ENCODE measurements at places on chromosomes 6 and 20.

GRCh38 chr6:149771925-149772324 lies 22.4 kb downstream of the PCMT1 start:
- no peak for DNase-seq

DNA sequence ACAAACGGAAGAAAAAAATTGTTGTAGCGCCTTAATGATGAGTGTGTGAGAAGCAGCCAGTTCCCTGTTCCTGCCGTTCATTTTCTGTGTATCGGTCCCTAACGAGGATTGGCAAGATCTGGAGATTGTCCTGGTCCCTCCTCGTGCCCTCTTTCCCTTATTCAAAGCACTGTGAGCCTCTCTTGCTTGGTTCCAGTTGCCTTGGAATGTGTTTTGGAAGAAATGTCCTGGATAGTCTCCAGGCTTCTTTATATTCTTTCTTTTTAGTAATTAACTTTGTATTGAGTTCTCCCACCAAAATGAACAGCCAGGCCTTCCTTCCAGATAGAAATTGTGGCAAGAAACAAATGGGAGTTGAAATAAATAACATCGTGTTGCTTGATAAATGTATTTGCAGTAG lies 348.3 kb downstream of the CDH26 start:
- DNase-seq, result no peak

- no peak for DNase-seq
Observed at GRCh38 chr6:57102976-57103375, 13.0 kb downstream of the ZNF451 start.

GRCh38 chr6:11975353-11975977 lies 36.6 kb upstream of the HIVEP1 start:
- DNase-seq, result no peak

DNA sequence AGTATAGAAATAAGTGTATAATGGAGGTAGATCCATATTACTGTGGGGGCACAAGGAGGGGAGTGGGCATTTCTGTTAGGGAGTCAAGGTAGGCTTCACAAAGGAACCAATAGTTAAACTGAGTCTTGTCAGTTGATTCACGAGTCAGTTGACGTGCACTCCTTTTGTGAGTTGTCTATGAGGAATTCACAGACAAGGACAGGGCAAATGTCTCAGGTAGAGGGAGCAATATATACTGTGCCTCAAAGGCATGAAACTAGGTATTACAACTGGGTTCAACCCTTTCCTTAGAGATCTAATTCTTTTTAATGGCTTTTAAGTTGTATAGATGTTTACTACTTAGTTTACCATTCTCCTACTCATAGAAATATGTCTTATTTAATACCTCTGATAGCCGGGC lies 11.0 kb downstream of the TMEM14C start:
- DNase-seq, result no peak

- no peak for DNase-seq
Observed at GRCh38 chr6:130872250-130873095, 45.3 kb downstream of the SMLR1 start.

GRCh38 chr6:20432692-20433091 lies 31.0 kb downstream of the E2F3 start:
- DNase-seq, result peak; percentile 41

DNA sequence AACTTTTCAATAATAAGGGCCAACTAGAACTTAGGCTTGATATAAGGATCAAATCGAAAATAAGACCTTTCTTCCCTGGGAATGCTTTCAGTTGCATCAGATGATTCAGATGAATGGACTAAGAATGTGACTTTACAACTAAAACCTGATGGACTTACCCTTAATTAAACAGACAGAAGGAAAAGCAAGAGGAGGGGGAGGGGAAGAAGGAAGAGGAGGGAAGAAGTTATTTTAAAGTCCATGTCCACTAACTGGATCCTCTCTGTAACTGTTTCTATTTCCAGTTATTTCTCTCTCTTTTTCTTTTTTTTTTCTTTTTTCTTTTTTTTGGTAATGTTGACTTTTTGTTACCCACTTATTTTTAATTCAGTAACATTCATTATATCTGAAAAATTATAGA lies 486.0 kb downstream of the MAFB start:
- DNase-seq, result no peak

DNA sequence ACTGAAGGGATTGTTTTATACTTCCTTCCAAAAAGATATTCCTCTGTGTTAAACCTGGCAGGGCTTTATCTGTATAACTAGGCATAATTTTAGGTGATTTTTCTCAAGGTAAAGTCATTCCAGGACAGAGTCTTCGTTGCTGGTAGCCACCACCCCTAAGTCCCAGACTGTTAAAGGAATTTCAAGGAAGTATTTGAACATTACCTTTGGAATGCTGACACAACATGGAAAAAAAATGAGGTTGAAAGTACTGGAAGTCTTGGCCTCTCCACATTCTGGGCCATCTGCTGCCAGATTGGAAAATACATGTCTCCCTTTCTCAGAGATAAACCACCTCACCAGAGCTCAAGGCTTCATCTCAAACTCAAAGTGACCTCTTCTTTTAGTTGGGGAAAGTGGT lies 27.0 kb upstream of the ETV7 start:
- no peak for DNase-seq

DNA sequence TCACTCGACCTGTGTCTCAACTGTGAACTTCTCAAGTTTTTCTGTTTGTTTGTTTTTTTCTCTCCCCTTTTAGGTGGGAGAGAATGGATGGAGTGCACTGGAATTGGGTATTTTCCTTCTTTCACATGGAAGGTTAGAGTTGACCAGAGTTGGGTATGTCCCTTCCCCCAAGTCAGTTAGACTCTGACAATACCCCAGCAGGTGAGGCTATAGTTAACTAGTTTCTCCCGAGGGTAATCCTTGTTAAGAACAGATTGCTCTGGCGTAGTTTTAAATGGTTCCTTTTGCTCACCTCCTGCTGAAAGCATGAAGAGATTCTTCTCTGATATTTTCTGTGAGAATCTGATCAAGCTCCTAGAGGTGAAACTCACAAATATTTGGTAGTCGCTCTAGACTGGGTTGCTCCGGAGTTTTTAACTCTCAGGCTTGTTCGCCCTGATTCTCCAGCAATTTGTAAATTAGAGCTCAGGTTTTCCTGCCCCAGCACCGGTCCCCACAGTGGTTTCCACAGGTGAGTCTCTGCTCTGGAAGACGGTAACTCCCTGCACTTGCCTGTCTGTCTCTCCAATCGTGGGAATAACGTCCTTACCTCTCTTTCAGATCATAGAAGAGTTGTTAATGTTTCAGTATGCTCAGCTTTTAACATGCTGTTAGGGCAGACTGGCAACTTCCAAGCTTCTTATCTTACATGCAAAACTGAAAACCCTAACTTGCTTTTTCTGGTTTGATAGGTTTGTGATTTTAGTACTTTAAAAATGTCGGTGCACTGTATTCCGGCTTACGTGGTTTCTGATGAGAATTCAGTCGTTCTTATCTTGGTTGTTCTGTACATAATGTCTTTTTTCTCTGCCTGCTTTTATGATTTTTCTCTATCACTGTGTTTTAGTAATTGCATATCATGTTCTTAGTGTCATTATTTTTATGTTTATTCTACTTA lies 111.2 kb upstream of the HIVEP1 start:
- DNase-seq, result no peak

DNA sequence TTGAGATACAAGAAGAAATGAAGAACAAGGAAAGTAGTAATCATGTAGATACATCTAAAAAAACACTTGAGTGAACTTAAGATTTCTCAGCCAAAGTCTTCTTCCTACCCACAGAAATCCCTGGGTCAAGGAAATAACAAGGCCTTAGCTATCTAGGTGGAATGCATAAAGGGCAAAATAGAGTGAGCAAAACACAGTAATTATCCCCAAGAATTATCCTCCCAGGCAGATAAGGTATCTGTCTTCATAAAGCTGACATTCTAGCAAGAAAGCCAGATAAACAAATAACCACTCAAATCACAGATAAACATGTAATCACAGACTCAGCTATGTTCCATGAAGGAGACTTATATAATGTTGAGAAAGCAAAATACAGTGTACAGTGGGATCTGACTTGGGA lies 136.9 kb upstream of the C6orf118 start:
- DNase-seq, result no peak

DNA sequence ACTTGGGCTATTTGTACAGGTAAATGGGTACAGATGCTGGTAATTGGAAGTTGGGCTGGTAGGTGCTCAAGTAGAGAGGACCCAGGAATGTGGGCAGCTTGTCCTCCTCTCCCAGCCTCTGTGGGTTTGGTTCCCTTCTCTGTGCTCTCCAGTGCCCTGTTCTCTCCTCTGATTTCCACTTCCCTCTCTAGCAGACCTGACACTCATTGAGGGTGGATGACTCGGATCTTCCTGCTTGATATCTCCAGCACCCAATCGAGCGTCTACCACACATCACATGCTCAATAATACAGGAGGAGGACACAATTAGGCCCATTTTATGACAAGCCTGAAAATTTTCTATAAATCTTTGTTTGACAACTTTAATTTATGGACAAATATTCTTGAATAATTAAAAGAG lies 23.7 kb downstream of the CST1 start:
- DNase-seq, result no peak

DNA sequence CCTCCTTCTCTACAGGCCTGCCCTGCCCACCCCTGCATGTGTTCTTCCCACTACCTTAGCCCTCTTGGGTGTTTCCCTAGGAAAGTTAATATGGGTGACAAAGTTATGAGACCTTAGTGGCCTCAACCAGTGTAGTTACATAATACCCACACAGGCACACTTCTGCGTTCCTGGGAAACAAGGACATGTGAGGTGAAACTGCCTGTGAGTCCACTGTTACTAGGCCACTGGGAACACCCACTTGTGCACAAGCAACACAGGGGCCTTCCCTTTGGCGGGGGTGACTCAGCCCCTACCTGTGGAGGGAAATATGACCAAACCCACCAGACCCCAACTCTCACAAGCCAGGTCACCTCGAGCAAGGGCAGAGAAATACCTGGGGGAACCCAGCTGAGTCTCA lies 12.8 kb downstream of the PI16 start:
- DNase-seq, result no peak

- DNase-seq, result no peak
Observed at GRCh38 chr6:133467982-133468380, 226.8 kb downstream of the EYA4 start.

GRCh38 chr6:53058388-53059195 lies 6.6 kb upstream of the FBXO9 start:
- no peak for DNase-seq

GRCh38 chr6:34177181-34177591 lies 31.3 kb upstream of the GRM4 start:
- DNase-seq, result no peak

- DNase-seq, result no peak
Observed at GRCh38 chr6:123030282-123030681, 34.2 kb downstream of the CLVS2 start.

- DNase-seq, result no peak
Observed at GRCh38 chr6:148157841-148158240, 184.8 kb upstream of the SASH1 start.
